SJCRH30 (cell line): ENCODE measurements at places on chromosomes 2 and 18. TPM values are rescaled to one million over a fixed set of nuclear protein-coding genes. Genes with fewer than 3 reads are reported as not detected.
A peak's percentile ranks its signal among the peaks of the same experiment; 100 is the strongest.

GRCh38 chr18:37548679-37549289 lies 16.8 kb downstream of the CELF4 start:
- H3K27ac ChIP-seq, result no peak overlapping the region
- H3K27me3 ChIP-seq, result no peaks in the 10 kb centered on the region
- no peak for DNase-seq
- no peaks in the 10 kb centered on the region for H3K36me3 ChIP-seq
- no peak overlapping the region for H3K4me3 ChIP-seq

DNA sequence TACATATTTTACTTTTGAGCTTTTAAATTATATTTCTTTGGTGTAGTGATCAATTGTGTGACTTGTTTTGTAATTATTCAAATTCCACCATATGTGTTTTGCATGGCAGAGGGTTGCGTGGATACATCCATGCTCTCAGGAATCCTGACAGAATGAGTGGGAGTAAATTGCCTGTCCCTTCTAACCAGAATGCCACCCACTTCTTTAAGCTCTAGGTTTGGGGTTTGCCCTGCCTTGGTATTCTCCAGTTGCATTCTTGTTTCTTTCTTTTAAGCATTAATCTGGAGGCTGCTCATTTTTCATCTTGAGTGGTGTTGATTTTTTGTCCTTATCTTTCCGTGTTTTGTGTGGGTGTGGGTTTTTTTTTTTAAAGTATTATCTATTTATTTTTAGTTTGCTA lies 360.0 kb downstream of the PTPRM start:
- DNase-seq, result no peak
- no peaks in the 10 kb centered on the region for H3K27me3 ChIP-seq
- H3K36me3 ChIP-seq, result no peaks in the 10 kb centered on the region
- H3K4me3 ChIP-seq, result no peak overlapping the region
- H3K27ac ChIP-seq, result no peak overlapping the region

GRCh38 chr2:121272596-121272995 lies 12.4 kb downstream of the TFCP2L1 start:
- H3K4me3 ChIP-seq, result no peak overlapping the region
- no peak for DNase-seq
- H3K4me1 ChIP-seq, result no peaks in the 10 kb centered on the region
- no peaks in the 10 kb centered on the region for H3K36me3 ChIP-seq
- no peak overlapping the region for H3K27ac ChIP-seq

DNA sequence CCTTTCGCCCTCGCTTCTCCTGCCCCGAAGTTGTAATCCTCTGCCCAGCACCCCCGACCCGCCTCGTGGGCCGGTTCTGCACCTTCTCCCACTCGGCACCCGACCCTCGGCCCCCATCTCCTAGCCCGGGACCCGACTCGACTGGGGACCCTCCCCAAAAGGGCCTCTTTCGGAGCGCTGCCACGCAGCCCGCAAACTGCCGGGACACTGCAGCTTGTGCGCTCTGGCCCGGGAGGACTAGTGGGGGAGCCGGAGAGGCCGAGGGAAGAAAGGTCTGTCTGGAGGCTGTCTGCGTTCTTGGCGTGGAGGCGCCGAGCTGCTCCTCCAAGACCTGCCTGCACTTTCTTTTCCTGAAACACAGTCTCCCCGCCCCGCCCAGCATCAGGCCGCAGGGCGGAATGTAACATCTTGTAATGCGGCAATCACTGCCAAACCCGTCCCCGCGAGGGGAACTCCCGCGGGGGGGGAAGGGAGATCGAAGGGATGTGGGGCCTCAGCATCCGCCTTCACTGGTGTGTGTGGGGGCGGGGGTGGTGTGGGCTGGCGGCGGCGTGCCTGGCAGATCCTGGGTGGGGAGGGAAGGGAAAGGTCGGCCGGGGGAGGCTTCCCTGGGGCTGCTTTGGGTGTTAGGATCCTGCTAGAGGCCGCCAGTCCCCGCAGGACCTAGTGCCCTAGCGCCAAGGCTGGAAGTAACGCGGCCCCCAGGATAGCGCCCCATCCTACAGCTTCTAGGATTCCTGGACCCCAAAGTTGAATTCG lies 7.4 kb downstream of the DLX2 start:
- H3K4me3 ChIP-seq, result peak overlapping the region; percentile 74
- peak; percentile 67 for DNase-seq
- H3K4me1 ChIP-seq, result no peaks in the 10 kb centered on the region
- peak overlapping the region; percentile 56 for H3K27ac ChIP-seq
- H3K36me3 ChIP-seq, result no peaks in the 10 kb centered on the region

The OTOS gene
- total RNA-seq, result 0.73 TPM in 1 of 2 replicates, not detected in the other

The MYO5B gene
- 39.1 and 39.7 TPM in 2 replicates for total RNA-seq

The YWHAQ gene
- 516 and 523 TPM in 2 replicates for total RNA-seq
